ENCODE measurements at places on chromosomes 5 and 9.

DNA sequence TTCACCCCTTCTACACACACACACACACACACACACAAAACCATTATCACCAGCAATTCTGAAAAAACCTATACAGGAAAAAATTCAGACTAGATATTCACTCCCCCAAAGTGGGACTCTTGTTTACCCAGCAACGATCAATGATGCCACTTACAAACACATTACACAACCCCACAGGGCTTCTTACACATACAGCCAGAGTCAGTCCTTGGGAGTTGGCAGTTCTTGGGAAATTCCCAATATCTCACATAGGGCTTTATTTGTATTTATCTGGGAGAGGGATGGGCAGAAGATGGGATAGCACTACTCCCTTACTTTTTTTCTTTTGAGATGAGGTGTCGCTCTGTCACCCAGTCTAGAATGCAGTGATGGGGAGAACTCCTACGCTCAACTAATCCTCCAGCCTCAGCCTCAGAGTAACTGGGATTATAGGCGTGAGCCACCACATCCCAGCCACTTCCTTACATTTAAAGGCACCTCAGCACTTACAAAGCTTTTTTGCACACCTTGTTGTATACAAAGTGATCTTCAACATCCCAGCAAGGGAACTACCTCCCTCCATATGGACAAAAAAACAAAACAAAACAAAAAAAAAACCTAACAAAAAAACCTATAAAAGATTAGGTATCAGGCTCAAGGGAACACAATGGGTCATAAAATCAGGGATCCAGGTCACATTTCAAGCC, 168.4 kb downstream of the TSSK1B start:
- no peak for DNase-seq

DNA sequence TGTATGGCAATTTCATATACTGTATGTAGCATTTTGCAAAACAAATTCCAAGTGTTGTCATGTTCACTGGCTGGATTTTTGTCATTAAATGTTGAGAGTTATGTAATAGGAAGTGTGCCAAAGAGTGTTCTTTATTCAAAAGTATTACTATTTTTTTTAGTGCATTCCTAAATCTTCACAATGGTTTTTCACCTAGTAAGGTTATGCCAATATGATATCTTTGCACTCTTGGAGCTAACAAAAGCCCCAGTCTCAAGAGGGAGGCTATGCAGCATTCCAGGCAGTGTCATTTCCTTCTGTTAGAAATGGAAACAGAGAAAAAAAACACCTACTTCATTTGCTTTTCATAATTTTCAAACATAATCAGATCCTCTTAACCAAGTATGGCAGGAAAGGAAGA, 5.1 kb upstream of the SSBP2 start:
- DNase-seq = no peak

- peak; percentile 16 for DNase-seq
Measured at GRCh38 chr9:135887021-135887507, 20.3 kb downstream of the CAMSAP1 start.

GRCh38 chr9:4620881-4621555, 41.1 kb upstream of the PLPP6 start:
- no peak for DNase-seq

GRCh38 chr9:136326061-136326760, 1.1 kb upstream of the GPSM1 start:
- DNase-seq = peak; percentile 86

DNA sequence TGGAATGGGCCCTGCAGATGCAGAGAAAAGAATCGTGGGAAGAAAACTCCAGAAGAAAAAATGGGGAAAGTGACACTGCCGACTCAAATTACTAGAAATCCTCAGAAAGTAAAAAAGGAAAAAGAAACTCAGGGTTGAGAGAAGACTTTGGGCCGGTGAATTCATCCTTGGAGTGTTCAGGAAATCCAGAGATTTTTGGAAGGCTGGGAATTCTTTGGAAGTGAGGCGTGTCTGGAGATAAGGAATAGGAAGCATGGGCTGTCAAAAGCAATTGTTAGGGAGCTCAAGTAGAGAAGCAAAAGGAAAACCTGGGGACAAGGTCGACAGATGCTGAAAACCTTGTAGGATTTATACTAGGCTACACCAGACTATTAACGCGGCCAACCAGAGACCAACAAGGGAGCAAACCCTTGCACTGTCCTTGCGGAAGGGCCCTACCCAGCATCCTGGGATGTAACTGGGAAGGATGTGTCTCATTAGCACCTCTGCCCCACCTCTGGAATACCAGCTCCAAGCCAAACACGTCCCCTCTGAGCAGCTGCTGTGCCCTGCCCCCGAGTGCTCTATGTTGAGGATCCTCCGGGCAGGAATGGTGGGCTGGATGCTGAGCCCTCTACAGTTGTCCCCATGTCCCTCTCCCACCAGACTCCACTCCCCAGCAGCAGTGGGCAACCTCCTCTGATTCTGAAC, 11.6 kb downstream of the DAB2IP start:
- no peak for DNase-seq

- peak; percentile 56 for DNase-seq
Measured at GRCh38 chr9:126503333-126504085, 110.2 kb upstream of the LMX1B start.

GRCh38 chr9:33065157-33066076, 11.1 kb downstream of the SMU1 start:
- no peak for DNase-seq

DNA sequence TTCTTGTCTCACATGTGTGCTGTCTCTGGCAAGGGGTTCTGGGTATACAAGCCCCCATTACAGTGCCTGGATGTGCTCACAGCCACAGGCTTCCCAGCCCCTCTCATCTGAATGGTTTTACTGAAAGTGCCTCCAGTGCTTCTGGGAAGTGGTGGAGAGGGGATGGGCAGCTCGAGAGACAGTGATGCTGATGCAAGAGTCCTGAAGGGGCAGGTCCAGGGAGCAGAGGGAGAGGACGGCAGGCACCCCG, 93.5 kb downstream of the PHF2 start:
- peak; percentile 13 for DNase-seq

DNA sequence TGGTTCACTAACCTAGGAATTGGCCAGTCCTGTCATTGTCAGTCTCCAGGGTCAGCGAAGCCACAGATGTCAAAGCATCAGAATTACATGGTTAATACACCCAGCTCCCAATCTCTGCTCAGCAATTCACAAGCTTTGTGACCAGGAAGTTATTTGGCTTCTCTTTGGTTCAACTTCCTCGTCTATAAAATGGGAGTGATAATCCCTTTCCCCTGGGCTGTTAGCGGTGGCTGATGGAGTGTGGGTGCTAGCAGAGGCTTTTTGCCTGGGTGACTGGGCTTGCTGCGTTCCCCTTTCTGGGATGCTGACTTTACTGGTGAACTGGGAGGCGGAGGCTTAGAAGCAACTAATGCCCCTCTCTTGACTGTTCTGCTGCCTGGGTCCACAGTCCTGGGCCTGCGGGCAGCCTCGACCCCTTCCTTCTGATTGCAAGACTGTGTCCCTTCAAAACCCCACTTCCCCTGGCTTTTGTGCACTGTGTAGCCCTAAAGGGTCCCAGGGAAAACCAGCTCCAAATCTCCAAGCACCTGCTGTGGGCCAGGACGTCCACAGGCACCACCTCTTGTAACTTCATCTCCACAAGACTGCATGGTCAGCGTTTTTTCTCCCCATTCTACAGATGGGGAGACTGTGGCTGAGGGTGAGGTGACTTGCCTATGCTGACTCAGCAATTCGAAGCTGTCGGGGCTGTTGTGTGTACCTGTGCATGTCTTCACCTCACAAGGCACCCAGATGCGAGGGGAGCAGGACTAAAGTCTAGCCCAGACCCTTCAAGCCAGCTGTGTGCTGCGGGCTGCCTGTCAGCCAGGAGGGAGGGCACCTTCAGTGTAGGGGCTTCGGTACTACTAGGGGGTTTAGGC, 45.2 kb upstream of the NEURL1B start:
- DNase-seq = no peak

DNA sequence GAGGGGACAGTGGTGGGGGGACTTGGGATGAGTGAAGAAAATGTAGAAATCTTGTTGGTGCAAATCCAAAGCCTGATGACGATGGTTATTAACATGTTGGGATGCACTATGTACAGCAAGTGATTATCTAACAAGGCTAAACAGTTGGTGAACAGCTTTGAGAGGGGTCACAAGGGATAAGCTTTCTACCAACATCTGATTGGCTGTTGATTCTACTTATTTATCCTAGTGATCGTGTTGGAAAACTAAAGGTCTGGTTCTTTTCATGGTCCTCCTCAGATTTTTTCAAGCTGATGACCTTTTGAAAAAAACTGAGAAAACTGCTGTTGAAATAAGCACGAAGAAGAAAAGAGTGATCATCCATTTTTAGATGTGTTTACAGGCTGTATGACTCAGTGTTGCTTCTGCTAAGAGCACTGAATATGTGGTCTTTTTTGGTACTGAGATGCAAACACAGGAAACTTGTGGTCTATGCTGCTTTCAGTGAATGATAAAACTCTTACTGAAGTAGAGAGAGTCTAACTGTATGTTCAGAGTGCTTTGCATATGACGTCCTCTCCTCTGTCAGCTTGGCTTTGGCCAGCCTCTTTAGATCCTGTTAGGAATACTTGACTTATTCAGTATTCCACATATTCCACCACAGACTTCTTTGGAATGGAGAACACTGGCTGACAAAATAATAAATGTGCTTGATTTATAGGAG, 174.8 kb downstream of the SLF1 start:
- peak; percentile 75 for DNase-seq

DNA sequence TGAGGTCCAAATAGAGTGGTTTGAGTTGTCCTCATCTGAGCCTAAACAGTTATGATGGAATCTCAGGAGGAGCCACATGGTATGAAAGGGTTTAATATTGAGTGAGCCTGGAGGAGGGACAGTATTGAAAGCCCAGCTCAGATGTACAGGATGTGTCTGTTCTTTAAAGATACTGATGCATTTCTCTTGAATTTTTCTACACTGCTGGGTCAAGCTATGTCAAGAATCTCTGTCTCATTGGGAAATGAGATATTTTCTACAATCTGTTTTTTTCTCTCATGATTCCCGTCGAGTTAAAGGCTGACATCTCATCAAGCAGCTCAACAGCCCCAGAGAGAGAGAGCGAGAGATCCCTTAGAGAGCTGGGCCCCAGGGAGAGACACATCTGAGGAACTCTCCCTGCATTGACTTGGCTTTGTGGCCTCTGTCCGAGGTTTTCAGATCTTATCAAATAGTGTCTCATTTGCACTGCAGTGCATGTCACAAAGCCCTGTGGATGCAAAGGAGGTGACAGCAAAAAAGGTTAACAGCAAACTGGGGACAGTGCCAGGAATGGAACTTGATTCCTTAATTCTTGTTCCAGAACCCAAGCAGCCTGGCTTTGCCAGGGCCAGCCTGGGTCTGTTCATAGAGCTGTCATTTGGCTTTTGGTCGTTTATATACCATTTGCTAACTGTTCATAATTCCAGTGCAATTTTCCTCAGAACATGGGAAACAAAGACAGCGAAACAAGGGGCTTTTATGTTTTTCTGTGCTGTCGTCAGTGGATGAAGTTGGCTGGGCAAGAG, 19.0 kb upstream of the ACTBL2 start:
- peak; percentile 59 for DNase-seq

DNA sequence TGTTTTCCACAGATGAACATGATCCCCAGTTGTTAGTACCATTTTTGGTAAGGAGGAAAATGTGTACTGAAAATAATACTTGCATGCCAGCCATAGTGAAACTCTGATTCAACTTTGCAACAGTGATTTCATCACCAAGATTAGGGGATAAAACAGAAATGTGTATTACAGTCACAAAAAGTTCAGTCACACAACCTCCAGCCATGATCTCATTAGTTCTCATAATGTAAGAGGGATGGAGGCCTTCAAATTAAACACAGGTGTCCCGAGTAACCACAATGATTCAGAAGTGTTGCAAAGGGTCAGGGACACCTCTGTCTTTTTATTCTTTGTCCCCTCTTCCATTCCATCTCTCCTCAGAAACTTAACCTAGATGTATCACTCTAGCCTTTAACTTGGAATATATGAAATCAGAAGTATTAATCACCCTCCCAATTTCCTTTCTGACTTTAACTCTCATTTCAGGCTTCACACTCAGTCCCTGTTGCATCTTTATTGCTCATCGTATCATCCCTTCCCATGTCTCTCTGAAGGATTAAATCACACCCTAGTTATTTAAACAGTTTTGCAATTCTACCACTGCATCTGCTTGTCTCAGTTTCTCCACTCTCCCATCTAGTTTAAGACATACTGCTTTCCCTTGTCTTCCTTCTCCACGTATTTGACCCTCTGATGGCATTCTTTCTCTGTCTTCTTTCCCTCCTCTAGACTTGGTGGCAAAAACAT, 291.2 kb downstream of the ADAMTS6 start:
- DNase-seq = peak; percentile 90

Data from RPMI7951 (cell line).